Placental pericyte (primary cell): ENCODE measurements at places on chromosomes 3 and 15. TPM values are rescaled to one million over a fixed set of nuclear protein-coding genes. Genes with fewer than 3 reads are reported as not detected.

Gene TTLL13
- total RNA-seq: not detected in 2 replicates

Gene CPEB1
- total RNA-seq: 3.3 and 5.9 TPM in 2 replicates

Gene RARB
- total RNA-seq: 1.8 and 12.9 TPM in 2 replicates

Gene SEMA7A
- 3.3 and 132 TPM in 2 replicates for total RNA-seq

Gene SLC7A14
- 1.4 and 3.9 TPM in 2 replicates for total RNA-seq

Gene P2RY13
- not detected in 2 replicates for total RNA-seq
